Left ventricle myocardium superior (tissue), 1 donor: ENCODE measurements at places on chromosomes 16 and 17.

DNA sequence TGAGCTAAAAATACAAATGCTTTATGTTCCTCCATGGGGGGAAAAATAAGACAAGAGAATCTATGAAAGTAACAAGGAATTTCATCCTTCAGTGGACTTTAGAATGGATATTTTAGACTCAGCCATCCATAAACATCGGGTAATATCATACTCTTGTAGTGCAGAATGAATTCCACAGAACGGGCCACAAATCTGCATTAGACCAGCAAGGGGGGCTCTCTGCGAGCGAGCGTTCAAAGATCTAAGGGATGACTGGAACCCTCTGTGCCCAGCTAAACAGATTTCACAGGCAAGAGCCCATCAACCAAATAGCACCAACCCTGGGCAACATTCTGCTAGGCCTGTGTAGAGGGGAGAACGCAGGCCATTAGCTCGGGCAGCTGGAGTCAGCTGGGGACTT lies 537.9 kb upstream of the CDH11 start:
- DNase-seq: no peak

GRCh38 chr16:17647879-17648872 lies 177.4 kb upstream of the XYLT1 start:
- no peak for DNase-seq

- DNase-seq: no peak
Measured at GRCh38 chr16:1037394-1038257, 34.9 kb upstream of the SSTR5 start.

GRCh38 chr16:55944377-55944802 lies 69.2 kb upstream of the CES5A start:
- peak; percentile 70 for DNase-seq

- peak; percentile 23 for DNase-seq
Measured at GRCh38 chr17:29138184-29138955, 41.8 kb downstream of the MYO18A start.

DNA sequence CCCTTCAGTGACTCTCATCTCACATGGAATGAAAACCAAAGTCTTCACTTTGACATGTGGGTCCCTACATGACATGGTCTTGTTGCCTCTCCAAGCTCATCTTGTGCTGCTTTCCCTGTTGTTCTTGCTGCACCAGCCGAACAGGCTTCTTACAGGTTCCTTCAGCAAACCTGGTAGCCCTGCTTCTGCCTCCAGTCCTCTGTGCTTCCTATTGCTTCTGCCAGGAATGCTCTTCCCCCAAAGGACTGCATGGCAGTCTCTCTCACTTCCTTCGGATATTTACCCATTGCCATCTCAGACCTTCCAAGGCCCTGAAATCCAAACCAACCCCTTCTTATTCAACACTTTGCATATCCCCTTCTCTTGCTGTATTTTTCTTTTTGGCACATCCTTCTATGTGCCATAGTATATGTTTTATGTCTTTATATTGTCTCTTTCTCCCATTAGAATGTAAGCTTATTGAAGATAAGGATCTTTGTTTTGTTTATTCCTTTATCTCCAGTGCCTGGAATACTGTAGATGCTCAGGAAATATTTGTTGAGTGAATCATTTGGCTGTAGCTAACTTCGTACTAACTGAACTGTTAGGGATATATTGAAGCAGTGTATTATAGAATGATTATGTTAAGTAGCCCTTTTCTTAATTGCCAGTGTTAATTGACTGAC lies 57.9 kb upstream of the SLC12A3 start:
- no peak for DNase-seq

GRCh38 chr16:82088483-82088882 lies 53.4 kb downstream of the HSD17B2 start:
- DNase-seq: no peak

DNA sequence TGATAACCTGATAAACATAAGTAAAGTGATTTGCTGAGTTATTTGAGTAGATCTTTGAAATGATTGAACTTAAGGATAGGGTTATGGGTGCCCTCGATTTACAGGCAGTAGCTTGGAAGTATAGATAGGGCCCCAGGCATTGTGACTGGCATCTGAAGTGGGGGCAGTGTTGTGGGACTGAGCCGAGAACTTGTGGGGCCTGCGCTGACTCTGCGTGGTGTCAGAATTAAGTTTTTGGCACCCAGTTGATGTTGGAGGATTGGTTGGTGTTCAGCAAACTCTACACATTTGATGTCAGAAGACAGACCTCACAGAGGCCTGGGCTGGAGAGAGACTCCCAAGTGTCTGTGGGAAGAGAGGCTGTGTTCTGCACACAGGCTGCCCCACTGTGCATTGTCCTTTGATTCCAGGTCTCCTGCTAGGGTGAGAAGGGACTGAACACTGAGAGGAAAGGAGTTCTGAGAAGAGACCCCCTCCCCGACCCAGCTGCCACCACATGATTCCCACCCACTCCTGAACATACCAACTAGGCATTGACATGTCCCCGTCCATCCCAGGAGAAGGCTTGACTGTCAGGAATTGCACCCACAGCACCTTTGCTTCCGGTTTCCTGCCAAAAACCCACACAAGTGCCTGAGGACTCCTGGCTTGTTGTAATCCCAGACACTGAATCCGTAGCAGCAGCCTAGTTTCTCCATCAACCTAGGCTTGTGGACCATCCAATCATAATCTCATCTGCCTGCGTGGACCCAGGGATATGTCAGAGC lies 4.5 kb downstream of the ZNF267 start:
- no peak for DNase-seq

DNA sequence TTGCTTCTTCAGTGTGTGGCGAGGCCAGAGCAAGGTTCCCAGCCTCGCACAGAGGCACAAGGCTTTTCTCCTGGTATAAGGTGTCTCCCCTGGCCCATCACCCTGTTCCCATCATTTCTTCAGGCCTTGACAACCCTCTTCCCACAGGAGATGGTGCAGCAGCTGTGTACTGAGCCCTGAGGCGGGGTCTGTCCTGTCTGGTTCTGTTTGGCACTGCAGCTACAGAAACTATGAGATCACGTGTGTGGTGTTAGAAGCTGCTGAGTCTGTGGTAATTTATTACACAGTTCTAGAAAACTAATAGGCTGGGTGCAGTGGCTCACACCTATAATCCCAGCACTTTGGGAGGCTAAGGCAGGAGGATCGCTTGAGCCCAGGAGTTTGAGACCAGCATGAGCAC lies 7.2 kb downstream of the PLA2G15 start:
- DNase-seq: no peak

GRCh38 chr17:68019336-68019674 lies 16.2 kb upstream of the KPNA2 start:
- DNase-seq: no peak

- peak; percentile 96 for DNase-seq
Measured at GRCh38 chr16:85612801-85613603, at the start of gene GSE1. TSS of gene GSE1 (plus strand) at chr16:85613322. CDS start at chr16:85613392, 70 bp downstream.

- DNase-seq: no peak
Measured at GRCh38 chr17:14940938-14941265, 324.2 kb downstream of the PMP22 start.

GRCh38 chr16:8812162-8812843 lies 14.7 kb downstream of the PMM2 start:
- DNase-seq: no peak

DNA sequence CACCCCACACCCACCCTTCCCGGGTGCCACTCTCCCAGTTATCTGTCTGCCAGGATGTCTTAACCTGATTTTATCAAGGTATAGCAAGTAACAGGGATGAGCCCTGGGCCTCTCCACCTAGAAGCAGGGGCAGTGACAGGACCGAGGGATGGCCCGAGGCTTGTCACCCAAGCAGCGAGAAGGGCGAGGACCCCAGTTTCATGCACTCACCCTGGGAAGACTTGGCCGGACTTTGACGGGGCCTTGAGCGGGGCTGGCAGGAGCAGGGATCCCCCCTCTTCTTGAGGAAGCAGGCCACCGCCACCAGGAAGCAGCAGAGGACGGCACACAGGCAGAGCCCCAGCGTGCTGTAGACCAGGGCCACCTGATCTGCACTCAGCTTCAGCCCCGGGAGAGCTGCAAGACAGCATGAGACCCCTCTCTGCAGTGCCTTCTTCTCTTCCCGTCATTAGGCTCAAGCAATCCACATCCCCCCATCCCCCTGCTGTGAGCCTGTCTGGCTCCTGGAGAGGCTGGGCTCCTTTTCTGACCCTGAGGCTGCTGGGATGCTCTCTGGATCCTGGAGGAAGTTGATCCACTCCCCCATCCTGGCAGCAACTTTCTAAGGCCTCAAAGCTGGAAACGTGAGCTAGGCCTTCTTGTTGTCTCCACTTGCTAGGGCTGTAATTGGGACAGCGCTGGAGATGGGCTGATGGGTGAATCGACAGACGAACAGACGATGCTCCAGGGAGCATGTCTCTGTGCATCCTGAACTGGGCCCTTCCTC lies 31.6 kb downstream of the TNFRSF13B start:
- DNase-seq: peak; percentile 18

DNA sequence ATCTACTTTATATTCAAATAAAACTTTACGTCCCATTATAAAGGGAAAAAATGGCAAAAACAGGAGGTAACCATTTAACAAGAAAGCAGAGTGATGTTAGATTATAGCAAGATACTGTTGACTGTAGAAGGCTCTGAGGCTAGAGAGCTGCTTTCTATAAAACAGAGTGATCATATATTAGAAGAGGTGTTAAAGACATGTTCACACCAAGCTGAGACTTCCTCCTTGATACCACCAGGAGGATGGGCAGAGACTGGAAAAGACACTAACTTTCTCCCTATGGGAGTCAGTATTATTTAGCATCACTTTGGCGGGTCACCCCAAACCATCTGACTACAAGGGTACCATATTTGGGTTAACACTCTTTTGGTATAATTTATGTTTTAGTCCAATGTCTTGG lies 687 bp upstream of the CIITA start:
- DNase-seq: no peak

DNA sequence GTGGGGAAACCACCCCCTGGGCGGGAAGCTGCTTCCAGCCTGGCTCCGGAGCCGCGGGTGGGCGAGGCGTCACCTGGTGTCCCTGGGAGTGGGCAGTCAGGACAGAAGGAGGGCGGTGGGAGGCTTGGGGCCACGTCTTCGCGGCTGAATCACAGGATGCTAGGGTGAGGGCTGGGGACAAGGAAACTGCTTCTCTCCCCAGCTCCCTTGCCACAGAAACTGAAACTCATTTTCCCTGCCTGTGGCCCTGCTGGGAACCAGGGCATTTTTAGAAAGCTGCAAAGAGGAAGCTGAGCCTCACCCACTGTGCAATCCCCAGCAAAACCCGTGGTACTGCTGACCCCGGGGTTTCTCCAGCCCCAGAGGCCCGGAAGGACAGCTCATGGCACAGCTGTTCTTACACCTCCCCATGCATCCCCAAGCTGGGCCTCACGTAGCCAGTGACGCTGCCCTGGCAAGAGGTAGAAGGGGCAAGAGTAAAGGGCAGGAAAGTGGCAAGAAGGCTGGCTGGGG lies 8.2 kb downstream of the RHBDF2 start:
- peak; percentile 75 for DNase-seq

- DNase-seq: no peak
Measured at GRCh38 chr16:57289391-57290257, 5.2 kb upstream of the PLLP start.

DNA sequence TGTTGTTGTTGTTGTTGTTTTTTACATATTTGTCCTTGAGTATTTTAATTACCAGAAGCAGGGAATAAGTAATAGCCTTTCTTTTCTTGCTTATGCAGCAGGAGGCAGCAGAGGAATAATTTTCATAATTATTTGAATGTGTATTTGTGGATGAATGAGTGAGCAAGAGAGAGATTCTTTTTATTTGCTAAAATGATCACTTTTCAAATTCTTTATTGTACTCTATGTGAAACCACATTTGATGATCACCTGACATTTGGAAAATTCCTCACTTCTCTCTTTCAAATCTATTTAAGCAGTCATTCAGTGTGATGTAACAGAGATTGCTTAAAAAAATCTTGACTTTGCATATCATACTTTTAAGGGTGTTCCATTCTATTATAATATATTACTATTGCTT lies 223.6 kb downstream of the BCAS3 start:
- DNase-seq: no peak

GRCh38 chr16:58462997-58463941 lies 36.7 kb upstream of the NDRG4 start:
- DNase-seq: peak; percentile 82

DNA sequence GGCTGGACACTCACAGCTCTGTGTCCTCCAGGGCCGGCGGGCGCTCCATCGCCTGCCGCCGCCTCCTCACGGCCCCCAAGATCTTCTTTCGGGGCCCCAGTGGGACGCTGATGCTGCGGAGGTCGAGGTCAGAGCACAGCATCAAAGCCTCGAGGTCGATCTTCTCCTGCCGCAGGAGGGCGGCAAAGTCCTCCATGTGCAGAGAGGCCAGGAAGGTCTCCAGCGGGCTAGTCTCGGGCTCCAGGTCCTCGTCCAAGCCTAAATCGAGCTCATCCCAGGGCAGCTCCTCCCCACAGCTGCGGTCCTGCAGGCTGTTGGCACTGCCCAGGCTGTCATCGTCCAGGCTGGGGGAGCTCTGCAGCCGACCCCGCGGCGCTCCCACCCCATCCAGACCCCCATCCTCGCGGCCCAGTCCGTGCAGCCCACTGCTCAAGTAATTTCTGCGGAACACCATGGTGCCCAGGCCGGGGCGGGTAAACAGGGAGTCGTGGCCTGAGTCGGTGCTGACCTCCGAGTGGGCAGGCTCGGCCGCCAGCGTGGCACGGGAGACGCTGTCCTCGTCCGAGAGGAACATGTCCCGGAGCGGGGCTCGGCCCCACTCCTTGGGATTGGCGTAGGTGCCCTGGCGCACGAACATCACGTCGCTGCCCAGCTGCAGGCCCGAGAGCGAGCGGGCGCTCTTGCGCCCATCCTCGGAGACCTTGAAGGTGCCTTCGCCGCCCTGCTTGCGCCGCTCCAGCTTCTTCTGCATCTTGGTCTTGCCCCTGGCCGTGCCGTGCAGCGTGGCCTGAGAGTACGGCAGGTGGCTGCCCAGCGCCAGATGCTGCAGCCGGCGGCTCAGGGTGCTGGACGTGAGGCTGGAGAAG lies 3.4 kb downstream of the USH1G start:
- peak; percentile 38 for DNase-seq

GRCh38 chr16:67279296-67280089 lies at the start of gene PLEKHG4:
TSS of gene PLEKHG4 (plus strand) at chr16:67279532. CDS start at chr16:67280045, 513 bp downstream.
- peak; percentile 81 for DNase-seq

GRCh38 chr17:71935341-71935740 lies 185.5 kb upstream of the SOX9 start:
- DNase-seq: no peak
